ENCODE measurements at places on chromosomes 12 and 14. TPM values are rescaled to one million over a fixed set of nuclear protein-coding genes. Genes with fewer than 3 reads are reported as not detected.
A peak's percentile ranks its signal among the peaks of the same experiment; 100 is the strongest.

DNA sequence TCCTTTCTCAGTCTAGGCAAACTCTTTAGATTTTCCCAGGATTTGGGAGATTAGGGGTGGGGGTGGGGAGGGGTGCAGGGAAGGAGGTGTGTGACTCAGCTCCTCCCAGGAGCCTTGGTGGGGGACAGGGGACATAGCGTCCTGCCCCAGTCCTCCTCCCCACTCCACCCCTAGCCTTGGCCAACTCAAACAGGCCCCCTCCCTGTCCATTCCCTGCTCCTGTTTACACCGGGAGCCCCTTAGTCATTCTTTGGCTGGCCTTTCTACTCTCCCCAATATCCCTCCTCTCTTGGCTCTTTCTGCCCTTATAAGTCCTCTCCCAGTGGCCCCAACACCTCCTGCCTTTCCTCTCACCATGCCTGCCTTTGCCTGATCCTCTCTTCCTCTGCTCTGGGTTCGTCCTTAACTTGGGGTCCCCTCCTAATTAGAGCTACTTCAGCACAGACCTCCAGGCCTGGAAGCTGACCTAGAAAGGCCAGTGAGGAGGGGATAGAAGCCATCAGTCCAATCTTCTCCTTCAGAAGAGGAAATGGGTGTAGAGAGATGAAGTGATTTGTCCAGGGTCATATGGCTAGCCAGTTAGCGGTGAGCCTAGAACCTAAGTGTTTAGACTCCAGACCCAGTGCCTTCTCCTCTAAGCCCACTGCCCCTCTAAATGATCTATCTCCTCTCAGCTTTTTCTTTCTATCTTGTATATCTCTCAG lies 2.3 kb upstream of the ITGA5 start:
- DNase-seq = peak; percentile 65

- peak; percentile 94 for DNase-seq
Observed at GRCh38 chr12:47758834-47759690, at the start of gene RAPGEF3. TSS of gene RAPGEF3 (minus strand) at chr12:47758880. CDS start at chr12:47758556, 324 bp downstream.

DNA sequence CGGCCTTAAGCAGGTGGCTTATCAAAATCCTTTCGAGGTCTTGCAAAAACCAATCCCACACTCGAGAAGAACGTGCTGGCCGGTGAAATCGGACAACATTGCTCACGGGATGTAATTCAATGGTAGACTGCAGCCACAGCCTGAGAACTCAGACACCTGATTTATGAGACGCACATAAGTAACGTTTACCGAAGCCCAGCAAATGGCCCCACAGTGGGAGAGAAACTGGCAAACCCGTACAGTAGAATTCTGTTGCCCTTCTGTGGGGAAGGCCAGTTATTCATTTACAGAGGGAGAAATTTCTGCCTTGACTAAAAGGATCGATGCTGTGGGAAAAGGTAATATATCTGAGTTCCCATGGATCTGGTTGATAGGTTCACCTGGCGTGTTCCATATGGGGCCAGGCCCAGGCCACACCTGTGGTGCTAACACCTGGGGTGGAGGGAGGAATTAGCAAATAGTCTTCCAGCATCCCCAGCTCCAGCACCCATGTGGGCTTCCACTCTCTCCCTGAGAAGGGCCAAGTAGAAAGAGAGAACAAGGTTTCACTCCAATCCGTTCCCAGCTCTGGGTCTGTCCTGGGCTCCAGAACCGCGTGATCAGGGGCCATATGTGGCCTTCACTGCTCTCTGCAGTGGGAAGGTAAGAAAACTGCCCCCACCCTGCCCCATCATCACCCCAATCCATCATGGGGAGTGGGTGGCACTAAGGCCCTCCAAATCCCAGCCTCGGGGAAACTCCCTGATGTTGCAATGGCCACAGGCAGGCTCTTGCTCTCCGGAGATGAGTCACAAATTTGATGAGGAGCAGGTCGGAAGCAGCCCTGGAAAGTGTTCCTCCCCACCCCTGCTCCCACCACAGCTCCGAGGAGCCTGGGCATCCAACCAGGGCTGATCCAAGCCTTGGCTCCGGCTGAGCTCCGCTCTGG lies 12.7 kb downstream of the BDKRB1 start:
- no peak for DNase-seq

DNA sequence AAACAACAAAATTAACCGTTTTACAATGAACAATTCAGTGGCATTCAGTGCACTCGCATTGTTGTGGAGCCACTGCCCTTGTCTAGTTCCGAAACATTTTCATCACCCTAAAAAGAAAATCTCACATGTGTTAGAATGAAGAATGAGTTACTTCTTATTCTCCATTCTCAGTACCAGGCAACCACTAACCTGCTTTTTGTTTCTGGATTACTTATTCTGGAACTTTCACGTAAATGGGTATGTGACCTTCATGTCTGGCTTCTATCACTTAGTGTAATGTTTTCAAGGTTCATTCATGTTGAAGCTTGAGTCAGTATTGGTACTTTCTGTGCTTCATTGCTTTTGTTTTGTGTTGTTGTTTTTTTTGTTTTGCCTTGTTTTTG lies 15.6 kb downstream of the RCOR1 start:
- no peak for DNase-seq

DNA sequence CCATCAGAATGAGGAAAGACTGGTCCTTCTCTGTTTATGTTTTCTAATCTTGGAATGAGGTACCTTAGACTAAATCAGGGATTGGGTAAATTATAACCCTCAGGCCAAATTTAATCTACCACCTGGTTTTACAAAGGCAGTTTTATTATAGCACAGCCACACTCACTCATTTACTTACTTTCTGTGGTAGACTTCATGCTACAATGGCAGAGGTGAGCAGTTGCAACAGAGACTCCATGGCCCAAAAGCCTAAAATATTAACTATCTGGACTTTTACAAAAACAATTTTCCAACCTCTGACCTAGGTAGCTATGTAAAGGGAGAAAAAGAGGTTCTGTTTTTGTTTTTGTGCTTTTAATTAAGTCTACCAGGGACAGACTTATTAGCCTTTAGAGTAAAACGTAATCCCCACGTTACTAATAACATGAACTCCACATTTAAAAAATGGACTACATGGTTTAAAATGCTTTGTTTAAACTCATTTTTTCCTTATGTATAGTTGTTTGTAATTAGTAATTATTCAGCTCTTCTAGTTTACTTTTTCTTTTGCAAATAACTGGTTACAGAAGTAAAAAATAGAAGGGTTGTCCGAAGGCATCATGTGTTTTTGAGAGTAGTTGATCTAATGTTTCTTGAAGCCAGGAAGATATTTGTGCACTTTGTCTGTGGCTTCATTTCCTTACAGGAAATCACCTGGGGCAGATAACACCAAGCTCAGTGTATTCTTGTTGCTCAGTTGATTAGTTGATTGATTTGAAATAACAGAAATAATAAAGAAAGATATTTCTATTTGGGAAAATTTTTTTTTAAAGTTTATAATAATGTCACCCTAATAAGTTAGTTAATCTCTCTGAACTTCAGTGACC lies 57.6 kb upstream of the ATP2B1 start:
- no peak for DNase-seq

The CD4 gene
- total RNA-seq = 2.6 TPM

All from ascending aorta (tissue), 2 donors.